HepG2 (cell line): ENCODE measurements at places on chromosomes 7 and 10. TPM values are rescaled to one million over a fixed set of nuclear protein-coding genes. Genes with fewer than 3 reads are reported as not detected.

- no peak for DNase-seq
Measured at GRCh38 chr7:127652333-127653248, 597 bp downstream of the SND1 start.

DNA sequence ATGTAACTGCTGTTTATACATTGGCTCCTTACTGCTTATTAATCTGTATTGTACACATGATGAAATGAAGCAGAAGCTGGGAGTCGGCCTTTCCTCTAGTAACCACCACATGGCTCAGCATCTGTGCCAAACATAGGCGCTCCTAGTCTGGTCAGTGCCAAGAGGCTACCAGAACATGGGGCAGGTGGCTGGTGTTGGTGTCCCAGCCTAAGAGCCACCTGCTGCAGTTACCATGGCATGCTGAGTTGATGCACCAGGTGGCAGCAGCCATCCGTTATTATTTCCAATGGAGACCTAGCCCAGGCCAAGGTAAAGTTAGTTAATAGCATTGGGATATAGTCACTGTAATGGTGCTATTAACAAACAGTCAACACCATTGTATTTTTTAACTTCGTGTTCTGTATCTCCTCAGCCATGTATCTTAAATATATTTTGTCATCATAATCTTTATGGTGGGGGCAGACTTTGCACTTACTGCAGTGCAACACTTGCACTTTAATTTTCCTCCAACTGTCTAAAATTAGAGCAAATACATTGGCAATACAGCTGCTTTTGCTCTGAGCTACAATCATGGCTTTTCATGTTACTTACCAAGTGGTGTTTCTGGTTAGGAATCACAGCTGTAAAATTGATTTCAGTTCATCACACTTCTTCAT lies 33.1 kb downstream of the HBP1 start:
- peak; percentile 27 for DNase-seq

Gene USP6NL
- total RNA-seq: 22.9 and 26.2 TPM in 2 replicates

DNA sequence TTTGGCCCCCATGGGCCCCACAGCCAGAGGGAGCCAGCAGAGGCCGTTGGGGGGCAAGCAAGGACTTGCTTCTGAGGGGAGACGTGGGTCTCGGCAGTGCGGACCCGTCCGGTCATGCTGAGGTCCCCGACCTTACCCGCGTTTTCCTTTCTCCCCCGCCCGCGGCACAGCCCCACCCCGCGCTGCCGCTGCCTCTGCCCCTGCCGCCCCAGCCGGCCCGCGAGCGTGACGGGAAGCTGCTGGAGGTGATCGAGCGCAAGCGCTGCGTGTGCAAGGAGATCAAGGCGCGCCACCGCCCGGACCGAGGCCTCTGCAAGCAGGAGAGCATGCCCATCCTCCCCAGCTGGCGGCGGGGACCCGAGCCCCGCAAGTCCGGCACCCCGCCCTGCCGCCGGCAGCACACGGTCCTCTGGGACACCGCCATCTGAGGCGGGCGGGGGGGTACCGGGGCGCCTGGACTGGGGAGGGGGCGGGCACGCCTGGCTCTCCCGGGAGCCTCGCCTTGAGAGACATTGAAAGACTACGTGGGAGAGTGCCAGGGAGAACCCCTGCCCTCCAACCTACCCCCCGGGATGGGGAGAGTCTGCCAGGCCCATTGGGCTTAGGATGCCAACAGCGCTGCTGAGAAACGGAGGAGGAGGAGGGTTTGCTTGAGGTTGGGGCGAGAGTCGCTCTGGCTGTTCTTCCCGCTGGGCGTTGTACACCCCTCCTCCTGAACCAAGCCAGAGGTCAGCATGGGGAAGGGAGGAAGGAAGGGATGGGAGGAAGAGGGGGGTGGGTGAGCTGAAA lies 9.9 kb downstream of the NYAP1 start:
- DNase-seq: peak; percentile 33

Gene IL6
- not detected in 2 replicates for total RNA-seq

DNA sequence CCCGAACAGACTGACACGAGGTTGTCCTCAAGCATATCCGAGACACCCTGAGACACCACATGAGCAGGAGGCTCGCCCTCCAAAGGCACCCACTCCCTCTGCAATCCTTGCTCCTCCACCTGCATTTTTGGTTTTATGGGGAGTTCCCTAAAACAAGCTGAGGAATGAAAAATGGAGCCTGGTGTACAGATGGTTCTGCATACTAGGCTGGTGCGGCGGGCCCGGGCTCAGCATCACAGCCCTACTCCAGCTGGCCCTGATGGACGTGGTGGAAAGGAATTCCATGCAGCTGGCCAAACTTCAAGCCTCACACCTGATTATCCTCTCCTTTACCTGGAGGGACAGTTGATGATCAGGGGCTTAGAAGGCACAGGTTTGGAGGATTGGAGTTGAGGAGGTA lies 30.3 kb upstream of the JAKMIP3 start:
- DNase-seq: no peak

Gene GDF10
- total RNA-seq: not detected in 2 replicates

- DNase-seq: no peak
Measured at GRCh38 chr10:18230794-18231193, 90.6 kb downstream of the CACNB2 start.

Gene DRGX
- total RNA-seq: not detected in 2 replicates

Gene EZH2
- 30.4 and 34.3 TPM in 2 replicates for total RNA-seq

- DNase-seq: no peak
Measured at GRCh38 chr7:127059475-127059874, 193.3 kb downstream of the GRM8 start.
